Fibroblast of skin of abdomen (primary cell): ENCODE measurements at places on chromosomes 6 and 20.

DNA sequence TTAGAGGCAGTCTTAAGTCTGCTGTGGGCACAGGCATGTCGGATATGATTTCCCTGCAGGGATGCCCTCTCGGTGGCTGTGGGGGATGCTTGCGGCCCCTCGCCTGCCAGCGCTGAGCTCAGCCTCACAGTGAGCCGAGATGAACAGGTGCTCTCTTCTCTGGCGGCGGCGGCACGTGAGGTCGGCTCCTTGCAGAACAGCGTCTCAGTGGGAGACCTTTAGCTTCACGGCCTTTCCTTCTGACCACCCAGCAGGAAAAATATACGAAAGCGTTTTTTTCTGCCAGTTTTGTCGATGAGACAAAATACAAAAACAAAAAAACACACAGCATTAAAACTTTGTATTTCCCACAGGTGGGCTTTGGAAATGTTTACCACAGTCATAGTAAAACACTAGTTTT lies 23.6 kb downstream of the FOXA2 start:
- no peak for DNase-seq

DNA sequence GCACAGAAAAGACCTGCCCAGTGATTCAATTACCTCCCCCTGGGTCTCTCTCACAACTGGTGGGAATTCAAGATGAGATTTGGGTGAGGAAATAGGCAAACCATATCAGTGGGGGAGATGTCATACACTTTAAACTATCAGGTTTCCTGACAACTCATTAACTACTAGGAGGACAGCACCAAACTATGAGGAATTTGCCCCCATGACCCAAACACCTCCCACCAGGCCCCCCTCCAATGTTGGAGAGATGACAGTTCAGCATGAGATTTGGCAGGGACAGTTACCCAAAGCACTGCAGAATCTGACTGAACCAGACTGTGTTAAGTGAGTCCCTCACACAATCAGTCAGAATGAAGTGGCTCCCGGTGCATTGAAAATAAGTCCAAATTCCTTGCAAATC lies 148.0 kb downstream of the TTLL2 start:
- no peak for DNase-seq

GRCh38 chr20:3767110-3767426 lies 485 bp downstream of the ADISSP start:
- DNase-seq: no peak

DNA sequence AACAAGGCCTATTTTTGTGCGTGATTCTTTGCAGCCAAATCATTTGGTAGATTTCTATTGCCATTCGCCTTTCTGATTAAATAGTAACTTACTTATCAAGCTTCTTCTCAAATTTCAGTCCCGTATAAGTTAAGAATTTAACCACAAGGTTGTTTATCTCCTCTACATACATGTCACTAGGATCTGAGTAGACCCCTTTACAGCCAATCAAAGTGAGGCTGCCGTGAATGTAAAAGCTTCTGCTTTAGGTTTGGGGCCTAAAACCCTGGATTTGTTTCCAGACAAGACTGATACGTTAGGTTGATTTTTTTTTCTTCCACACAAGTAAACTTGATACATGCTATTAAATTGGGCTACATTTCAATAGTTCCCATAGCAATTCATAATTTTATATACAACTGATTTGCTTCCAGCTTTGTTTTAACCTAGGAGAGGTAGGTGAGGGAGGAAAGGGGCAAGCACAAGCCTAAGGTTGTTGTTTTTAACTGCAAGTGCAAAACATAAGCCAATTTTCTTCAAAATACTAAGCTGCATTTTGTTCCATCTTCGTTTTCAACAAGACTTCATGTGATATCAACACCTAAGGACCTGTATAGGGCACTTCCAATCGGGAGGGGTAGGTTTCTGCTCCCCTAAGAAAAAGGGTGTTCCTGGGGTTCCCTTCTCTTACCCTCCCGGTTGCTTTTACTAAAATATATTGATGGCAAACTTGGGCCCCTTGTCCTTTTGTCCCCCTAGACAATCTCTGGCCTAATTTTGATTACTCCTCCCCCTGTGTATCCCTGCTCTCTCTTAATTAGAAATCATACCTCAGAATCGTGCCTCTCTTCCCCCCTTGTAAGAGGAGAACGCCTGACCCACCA lies 1.7 kb downstream of the RANBP9 start:
- DNase-seq: peak; percentile 58

- no peak for DNase-seq
These were observed 222.9 kb downstream of the EPHA7 start for GRCh38 chr6:93196406-93196970.

GRCh38 chr6:168990019-168990751 lies 263.5 kb downstream of the THBS2 start:
- no peak for DNase-seq

GRCh38 chr6:40642190-40642589 lies 55.0 kb upstream of the LRFN2 start:
- no peak for DNase-seq

- no peak for DNase-seq
These were observed 641.6 kb upstream of the AGPAT4 start for GRCh38 chr6:161915456-161915964.

DNA sequence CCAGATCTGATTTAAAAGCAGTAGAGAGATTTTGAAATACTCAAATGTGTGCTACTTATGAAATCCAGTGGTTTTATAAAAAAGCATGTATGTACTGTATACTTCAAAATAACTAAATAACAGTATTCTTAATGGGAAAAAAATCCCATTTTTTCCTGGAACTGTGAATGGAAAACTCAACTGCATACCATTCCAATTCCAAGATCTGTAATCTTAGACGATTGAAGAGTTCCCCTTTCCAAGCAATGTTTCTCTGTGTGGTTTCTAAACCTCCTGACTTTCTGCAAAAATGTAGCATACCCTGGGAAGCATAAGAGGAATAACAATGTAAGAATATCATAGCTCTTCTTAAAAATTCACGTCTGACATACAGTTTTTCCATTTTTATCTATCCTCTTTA lies 40.3 kb upstream of the HIVEP2 start:
- no peak for DNase-seq

DNA sequence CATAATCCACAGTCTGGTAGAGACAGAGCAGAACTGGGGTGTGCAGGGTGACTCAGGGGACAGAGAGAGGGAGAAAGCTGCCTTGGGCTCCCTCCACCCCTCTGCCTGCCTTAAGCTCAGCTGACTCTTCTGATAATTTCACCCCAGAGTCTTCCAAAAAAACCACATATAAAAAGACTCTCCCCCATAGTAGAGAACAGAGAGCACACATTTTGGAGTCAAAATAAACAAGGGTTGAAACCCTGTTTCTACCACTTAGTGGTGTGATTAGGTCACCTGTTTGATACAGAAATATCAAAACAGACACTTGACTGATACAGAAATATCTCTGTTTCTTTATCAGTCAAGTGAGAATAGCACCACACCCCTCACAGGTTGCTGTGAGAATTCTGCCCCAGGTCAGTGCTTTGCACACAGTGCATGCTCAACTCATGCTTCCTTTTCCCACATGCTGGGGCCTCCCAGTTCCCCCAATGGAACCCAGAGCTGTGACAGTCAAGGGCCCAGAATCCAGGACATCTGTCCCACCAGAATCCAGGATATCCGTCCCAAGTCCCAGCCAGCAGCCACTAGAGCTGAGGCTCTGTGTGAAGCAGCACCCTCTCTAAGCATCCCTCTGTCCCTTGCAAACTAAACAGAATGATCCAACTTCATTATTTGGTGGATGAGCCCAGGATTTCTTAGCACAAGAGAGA lies 1.2 kb downstream of the TREML2 start:
- no peak for DNase-seq
